Pons (tissue), 1 donor: ENCODE measurements at places on chromosomes 6 and 20.
A peak's percentile ranks its signal among the peaks of the same experiment; 100 is the strongest.

DNA sequence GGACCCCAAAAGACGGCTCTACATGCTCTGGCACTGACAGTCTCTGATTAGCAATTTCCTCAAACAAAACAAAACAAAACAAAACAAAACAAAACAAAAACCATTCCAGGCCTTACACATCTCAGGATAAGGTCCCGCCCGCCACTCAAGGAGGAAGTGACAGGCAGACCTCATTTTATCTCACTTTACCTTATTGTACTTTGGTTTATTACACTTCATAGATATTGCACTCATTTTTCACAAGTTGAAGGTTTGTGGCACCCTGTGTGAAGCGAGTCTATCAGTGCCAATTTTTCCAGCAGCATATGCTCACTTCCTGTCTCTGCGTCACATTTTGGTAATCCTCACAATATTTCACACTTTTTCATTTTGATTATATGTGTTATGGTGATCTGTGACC is 15.2 kb downstream of the ZBP1 start:
- no peak for DNase-seq

DNA sequence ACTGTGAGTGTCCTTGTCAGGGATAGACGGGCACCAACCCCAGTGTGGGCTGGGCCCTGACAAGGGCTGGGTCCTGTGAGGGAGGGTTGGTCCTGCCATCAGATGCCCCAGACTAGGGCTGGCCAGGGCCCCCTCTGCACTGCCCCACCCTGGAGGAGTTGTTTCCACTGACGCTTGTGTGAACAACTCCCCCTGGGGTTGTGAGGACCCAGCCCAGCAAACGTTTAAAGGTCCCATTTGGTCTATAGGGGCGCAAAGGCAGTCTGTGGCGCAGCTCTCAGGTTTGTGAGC is 104.1 kb downstream of the BMP7 start:
- DNase-seq, result no peak

GRCh38 chr20:38812182-38812581 is 6.7 kb downstream of the PPP1R16B start:
- DNase-seq, result no peak

- DNase-seq, result no peak
Observed at GRCh38 chr6:583116-583515, 73.8 kb downstream of the HUS1B start.

- DNase-seq, result no peak
Observed at GRCh38 chr6:105220186-105220585, 40.4 kb upstream of the POPDC3 start.

GRCh38 chr6:87623248-87623647 is 33.3 kb downstream of the ORC3 start:
- DNase-seq, result no peak

GRCh38 chr6:149860834-149861602 is 3.1 kb downstream of the LRP11 start:
- no peak for DNase-seq

DNA sequence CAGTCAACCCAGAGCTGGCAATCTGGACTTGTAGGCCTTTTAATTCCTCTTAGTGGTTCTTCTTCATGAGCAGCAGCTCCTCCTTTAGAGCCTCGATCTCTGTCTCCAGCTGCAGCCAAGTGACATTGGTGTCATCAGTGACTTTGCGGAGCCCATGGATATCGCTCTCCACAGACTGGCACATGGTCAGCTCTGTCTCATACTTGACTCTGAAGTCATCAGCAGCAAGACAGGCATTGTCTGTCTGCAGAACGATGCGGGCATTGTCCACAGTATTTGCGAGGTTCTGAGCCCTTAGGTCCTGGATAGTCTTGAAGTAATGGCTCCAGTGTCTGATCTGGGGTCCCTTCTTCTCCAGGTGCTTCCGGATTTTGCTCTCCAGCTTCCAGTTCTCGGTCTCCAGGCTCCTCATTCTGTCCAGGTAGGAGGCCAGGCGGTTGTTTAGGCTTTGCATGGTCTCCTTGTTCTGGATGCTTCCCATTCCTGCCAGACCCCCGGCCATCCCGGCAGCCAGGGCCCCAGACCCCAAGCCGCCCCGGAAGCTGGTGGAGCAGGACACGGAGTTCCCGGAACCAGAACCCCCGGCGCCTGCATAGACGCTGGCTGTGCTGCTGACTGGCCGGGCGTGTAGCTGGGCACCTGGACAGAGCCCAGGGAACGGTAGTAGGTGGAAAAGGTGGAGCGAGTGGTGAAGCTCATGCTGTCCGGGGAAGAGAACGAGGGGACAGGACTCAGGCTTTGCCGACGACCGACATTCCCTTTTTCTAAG is 15.1 kb downstream of the RFPL4B start:
- DNase-seq, result peak; percentile 34

DNA sequence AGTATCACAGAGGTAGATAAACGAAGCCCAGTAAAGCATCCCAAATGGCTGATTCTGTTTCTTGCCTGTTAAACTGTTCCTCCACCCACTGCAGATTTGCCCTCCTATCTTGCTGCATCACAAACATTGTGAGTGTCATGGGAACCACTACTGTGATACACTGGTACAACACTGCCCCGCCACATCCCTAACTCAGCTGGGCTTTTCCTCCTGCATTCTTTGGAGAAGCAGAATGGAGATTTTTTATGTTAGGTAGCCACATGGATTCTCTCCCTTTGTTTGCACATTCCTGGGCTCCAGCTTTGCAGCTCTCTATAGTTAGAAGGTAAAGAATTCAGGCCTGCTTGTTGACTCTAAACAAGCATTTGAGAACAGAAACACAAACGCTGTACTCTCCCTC is 234.1 kb downstream of the TMEM242 start:
- DNase-seq, result peak; percentile 51

DNA sequence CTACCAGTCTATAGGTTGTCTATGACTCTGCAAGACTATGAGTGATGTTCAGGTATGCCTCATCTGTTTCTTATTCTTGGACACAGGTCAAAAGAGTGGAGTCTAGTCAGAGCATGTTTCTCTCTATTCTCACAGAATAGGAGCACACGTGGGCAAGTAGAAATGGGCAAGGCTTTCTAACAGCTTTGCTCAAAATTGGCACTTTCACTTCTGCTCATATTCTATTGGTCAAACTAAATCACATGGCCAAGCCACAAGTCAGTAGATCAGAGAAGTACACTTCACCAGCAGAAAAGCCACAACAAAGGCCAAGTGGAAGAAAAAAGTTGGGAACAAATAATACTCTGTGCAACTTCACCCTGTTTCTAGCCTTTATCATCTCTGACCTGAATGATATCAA is 354.5 kb upstream of the SYNCRIP start:
- DNase-seq, result no peak

- DNase-seq, result no peak
Observed at GRCh38 chr20:41094353-41095055, 42.8 kb upstream of the PLCG1 start.

GRCh38 chr20:51084593-51085377 is 61.9 kb upstream of the KCNG1 start:
- DNase-seq, result no peak
